Natural killer cell treated with Interleukin-12 subunit alpha and Interleukin-12 subunit beta and Interleukin-15 and Interleukin-18, amount 100 ng/mL, for 72 hours (primary cell): ENCODE measurements at places on chromosomes 1 and 21. TPM values are rescaled to one million over a fixed set of nuclear protein-coding genes. Genes with fewer than 3 reads are reported as not detected.
A peak's percentile ranks its signal among the peaks of the same experiment; 100 is the strongest.

The TRAF3IP3 gene
- total RNA-seq: 157 TPM

The CALML6 gene
- 1.00 TPM for total RNA-seq

DNA sequence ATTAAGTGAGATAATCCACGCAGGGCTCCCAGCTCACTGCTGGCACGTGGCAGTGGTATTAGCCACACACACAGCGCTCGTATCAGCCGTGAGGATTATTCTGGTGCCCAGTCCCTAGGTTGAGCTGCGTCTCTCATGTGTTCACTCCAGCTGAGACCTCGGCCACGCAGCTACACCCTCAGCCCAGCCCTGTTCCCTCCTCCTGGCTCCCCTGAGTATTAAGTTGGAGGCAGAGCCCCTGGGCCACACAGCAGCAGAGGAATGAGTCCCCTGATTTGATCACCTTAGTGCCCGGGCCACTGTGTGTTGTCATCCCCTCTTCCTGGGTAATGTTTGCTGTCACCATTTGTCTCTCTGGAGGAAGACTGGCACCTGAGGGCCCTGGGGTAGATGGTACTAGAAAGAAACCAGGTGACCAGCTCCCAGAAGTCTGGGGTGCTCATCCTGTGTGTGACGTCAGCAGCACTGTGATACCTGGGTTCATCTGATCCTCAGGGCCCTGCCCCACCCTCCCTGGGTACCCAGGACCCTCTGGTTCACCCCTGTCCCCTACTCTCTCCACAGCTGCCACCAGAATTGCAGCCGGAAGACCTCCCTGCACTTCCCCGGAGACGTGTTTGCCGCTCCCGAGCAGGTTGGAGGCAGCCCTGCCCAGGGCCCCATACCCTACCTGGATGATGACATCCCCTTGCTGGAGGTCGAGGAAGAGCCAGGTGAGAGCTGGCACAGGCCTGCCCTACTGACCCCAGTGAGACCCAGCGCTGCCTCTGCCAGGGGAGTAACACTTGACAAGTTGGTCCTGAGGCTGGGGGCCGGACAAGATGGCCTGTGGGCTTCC, 40.1 kb downstream of the DISP3 start:
- DNase-seq: peak; percentile 56

The TNFRSF18 gene
- total RNA-seq: 295 TPM

DNA sequence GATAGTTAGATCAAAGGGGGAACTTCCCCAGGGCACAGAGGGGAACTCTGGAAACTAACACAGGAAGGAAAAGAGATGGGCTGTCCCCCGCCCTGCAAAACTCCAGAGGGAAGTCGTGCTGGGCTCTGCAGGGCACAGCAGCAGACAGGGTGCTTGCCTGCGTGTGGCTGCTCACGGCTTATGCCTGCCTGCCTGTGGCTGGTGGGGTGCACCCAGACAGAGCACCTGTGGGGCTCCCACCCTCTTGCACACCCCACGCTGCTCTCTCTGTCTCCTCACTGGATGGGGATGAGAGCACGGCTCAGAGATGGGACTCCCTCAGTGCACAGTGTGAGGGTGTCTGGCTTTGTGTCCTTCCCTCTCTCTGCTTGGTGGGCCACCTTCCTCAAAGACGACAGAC, 13.5 kb upstream of the ETV3L start:
- no peak for DNase-seq

The SPRR4 gene
- total RNA-seq: not detected

DNA sequence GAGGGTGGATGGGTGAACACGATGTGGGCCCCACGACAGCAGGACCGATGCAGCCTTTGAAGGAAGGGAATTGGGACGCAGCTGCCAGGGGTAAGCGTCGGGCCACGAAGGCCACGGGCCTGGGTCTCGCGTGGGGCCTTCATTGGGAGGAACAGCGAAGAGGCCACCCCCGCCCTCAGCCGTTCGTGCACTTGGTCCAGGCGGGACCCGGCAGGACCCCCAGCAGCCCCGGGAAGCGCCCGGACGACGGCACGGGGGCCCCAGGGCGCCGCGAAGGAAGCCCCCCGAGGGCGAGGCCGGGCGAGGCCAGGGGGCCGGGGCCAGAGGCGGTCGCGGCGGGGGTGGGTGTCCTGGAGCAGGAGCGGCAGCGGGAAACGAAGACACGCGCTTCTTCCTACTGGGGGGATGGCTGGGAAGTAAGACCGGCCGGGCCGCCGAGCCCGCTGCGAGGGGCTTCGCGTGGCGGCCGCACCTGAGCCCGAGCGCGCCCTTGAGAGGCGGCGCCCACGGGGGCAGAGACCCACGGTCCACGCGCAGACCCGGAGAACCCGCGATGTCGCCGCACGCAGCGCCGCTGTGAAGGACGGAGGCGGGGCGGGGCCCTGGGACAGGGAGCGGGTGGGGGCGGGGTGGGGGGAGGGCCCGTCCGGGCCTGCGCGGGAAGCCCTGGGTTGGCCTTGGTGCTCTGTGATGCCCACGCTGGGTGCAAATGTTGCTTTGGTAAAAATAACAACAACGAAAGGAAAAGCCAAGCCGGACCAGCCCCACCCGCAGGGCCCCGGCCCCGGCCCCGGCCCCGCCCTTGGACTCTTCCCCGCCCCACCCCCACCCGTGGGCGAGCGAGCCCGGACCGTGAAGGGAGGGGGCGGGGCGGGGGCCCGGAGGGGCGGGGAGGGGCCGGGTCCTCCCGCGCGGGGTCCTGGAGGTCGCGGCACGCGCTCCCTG, 56.0 kb upstream of the ADARB1 start:
- peak; percentile 54 for DNase-seq

The THBS3 gene
- 9.4 TPM for total RNA-seq
